ENCODE measurements at places on chromosomes 7 and 10. TPM values are rescaled to one million over a fixed set of nuclear protein-coding genes. Genes with fewer than 3 reads are reported as not detected.

The CLIP2 gene
- 34.4 TPM for total RNA-seq

GRCh38 chr10:49174261-49174925 lies 13.8 kb downstream of the TMEM273 start:
- no peak overlapping the region for H3K27ac ChIP-seq
- H3K27me3 ChIP-seq: no peaks in the 10 kb centered on the region
- H3K4me1 ChIP-seq: peaks cover 21% of the 10 kb centered on the region

DNA sequence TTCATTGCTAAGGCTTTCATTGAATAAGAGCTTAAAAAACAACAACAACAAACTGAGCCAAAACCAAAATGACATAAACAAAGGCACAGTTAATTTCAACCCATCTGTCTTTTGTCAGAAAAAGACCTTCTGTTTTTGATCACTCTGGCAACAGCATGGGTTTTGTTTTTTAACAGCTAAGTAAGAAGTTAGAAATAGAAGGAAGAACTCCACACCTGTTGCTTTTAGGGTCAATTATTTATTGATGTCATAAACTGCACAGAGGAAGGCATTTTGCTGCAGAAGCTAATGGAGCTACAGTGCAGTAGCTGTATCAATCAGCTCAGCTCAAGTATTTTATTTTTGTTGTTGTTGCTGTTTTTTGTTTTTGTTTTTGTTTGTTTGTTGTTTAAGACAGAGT lies 16.3 kb upstream of the GJD4 start:
- peaks cover 3% of the 10 kb centered on the region for H3K27me3 ChIP-seq
- peaks cover 8% of the 10 kb centered on the region for H3K4me1 ChIP-seq
- no peak for DNase-seq
- H3K27ac ChIP-seq: no peak overlapping the region

- H3K27me3 ChIP-seq: no peaks in the 10 kb centered on the region
- H3K36me3 ChIP-seq: no peaks in the 10 kb centered on the region
- H3K27ac ChIP-seq: no peak overlapping the region
- no peaks in the 10 kb centered on the region for H3K4me1 ChIP-seq
Observed at GRCh38 chr10:62742536-62743061, 61.9 kb upstream of the ADO start.

DNA sequence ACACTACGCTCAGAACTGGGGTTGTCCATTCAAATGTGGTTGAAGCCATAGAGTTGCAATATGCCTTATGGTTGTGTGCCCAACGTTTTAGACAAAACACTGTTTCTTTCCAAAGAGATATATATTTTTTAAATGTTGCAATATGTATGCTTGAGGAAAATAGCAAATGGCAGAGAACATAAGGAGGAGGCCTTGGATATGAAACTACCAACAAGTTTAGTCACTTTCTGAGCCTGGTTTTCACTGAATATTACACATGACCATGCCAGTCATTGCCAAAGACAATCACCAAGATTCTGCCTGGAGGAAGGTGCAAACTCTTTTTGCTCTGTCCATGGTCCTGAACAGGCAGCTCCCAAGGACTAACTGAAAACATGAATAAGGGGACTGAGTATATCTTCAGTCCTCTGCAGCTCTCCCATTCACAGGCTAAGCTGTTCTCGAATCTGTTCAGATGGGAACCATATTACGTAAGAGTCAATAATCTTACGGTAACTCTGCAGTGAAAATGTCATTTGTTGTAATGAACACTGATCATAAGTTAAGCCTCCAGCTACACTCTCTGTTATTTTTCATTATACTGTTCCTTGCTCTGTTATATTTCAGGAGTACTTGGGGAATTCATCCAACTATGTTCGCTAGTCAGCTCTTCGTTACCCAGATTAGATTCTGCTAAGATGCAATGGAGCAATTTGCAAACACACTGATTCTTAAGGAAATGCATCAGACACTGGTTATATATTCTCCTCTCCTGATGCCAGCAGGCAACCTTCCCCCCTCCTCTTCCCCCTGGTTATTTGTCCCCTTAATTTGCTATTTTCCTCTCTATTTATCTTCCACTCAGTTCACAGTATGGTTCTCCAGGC lies 90.7 kb upstream of the C1QL3 start:
- H3K4me1 ChIP-seq: no peaks in the 10 kb centered on the region
- no peaks in the 10 kb centered on the region for H3K36me3 ChIP-seq
- no peak for DNase-seq
- H3K4me3 ChIP-seq: no peak overlapping the region

DNA sequence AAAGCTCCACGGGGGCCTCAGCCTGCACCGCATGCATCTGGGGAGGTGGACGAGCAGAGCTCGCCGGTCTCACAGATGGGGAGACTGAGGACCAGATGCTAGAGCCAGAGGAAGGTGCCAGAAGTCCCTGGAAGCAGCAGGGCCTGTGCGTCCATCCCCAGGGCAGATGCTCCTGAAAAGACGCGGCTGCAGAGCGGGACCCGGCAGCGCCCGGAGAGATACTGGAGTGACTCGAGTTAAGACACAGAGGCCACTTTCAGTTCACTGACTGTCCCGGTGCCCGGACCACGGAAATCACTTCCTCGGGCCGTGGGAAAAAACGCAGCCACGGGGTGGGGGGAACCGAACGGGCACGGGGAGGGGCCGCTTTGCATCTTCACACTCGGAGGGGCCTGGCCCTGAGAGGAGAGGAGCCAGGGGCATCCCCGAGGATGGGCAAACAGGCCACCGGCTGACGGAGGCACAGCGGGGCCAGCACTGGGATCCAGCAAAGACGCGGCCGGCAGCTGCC lies 85.4 kb downstream of the FOXL3 start:
- no peak overlapping the region for H3K27ac ChIP-seq
- peak; percentile 70 for DNase-seq
- peaks cover 25% of the 10 kb centered on the region for H3K4me1 ChIP-seq
- peaks cover 23% of the 10 kb centered on the region for H3K27me3 ChIP-seq
- H3K36me3 ChIP-seq: no peaks in the 10 kb centered on the region

- no peaks in the 10 kb centered on the region for H3K36me3 ChIP-seq
- H3K4me3 ChIP-seq: no peak overlapping the region
- H3K27ac ChIP-seq: no peak overlapping the region
- no peaks in the 10 kb centered on the region for H3K27me3 ChIP-seq
- no peaks in the 10 kb centered on the region for H3K4me1 ChIP-seq
Observed at GRCh38 chr10:81814842-81815241, 60.2 kb upstream of the NRG3 start.

The ADAM8 gene
- 18.4 TPM for total RNA-seq

DNA sequence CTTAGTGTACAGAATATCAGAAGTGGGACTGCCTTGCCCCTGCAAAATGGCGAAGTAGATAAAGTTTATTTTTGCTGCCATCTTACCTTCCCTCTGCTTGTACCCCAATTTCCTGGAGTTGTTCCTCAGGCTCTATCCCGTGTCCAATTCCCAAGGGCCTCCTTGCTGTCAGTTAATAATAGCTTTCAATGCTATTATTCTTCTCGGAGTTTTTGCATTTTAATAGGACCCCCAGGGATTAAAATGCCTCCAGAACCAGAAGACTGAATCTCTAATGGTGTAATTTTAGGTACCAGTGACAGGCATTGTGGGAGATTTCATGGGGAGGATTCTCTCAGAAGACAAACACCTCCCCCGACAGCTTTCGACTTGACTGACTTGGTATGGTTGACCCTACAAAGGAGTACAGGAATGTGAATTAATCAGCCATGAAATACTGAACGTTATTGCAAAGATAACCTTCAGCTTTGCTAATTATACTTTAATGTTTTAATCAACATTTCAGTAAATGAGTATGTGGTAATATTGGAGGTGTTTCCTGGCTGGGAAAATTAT lies 75.2 kb downstream of the ZNF22 start:
- H3K4me3 ChIP-seq: no peak overlapping the region
- no peaks in the 10 kb centered on the region for H3K4me1 ChIP-seq
- H3K27ac ChIP-seq: no peak overlapping the region
- no peaks in the 10 kb centered on the region for H3K36me3 ChIP-seq

- no peak for DNase-seq
- H3K36me3 ChIP-seq: no peaks in the 10 kb centered on the region
- no peaks in the 10 kb centered on the region for H3K27me3 ChIP-seq
- H3K4me3 ChIP-seq: no peak overlapping the region
- H3K27ac ChIP-seq: no peak overlapping the region
Observed at GRCh38 chr10:78164702-78165101, 131.0 kb downstream of the RPS24 start.

The OPALIN gene
- not detected for total RNA-seq

DNA sequence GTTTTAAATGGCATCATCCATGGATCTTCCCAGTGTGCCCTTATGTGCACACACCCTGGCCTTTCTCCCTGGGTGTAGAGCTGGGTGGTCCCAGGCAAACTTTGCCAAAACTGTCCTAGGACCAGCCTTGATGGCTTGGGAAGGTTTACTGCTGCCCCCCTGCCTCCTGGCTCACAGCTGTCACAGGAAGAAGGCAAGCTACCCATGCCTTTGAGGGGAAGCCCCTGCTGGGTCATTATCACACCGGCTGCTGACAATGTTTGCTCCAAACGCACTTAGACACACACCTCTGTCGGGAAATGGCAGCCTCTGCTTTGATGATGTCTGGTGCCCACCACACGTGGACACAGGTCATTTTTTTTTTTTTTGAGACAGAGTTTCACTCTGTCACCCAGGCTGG lies 25.2 kb upstream of the FIGNL1 start:
- no peak overlapping the region for H3K27ac ChIP-seq
- H3K36me3 ChIP-seq: no peaks in the 10 kb centered on the region
- H3K4me1 ChIP-seq: peaks cover 4% of the 10 kb centered on the region
- no peak for DNase-seq
- H3K4me3 ChIP-seq: no peak overlapping the region

DNA sequence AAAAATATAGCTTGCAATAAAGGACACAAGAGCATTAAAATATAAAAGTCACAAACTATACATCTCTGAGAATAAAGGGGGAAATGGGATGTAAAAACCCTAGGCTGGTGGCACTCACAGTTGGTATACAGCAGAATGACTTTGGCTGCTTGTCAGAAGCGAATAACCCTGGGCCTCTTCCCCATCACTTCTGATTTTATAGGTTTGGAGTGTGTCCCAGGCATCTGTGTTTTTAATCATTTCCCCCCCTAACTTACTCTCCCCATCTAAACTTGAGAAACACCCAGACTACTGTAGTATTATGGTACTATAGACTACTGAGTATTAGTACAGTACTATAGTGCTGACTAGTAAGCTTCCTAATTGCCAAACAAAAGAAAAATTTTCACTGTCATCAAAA lies 1.8 kb upstream of the RPA3 start:
- no peaks in the 10 kb centered on the region for H3K36me3 ChIP-seq
- DNase-seq: no peak
- peak overlapping the region; percentile 12 for H3K27ac ChIP-seq
- no peaks in the 10 kb centered on the region for H3K27me3 ChIP-seq
- no peak overlapping the region for H3K4me3 ChIP-seq

DNA sequence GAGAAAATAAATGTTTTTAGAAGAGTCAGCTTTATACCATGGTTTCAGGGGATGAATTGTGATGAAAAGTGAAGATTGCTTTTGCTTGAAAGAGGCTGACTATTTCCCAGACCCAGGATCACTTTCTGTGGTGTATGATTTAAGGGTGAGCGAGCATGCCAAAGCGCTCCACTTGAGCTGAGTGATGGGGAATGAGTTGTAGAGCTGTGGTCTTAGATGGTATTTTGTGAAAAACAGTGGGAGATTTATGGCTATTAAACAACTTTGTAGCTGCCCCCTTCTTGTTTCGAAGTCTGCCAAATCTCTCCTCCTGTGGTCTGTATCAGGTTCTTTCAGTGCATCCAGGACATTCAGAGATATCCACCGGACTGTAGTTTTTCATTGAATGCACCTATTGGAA lies 888.2 kb downstream of the LRMDA start:
- H3K36me3 ChIP-seq: no peaks in the 10 kb centered on the region
- H3K4me1 ChIP-seq: peaks cover 11% of the 10 kb centered on the region
- H3K27me3 ChIP-seq: no peaks in the 10 kb centered on the region

GRCh38 chr7:28381466-28381865 lies 30.9 kb upstream of the CREB5 start:
- no peaks in the 10 kb centered on the region for H3K4me1 ChIP-seq
- H3K27me3 ChIP-seq: no peaks in the 10 kb centered on the region
- DNase-seq: no peak

- H3K27me3 ChIP-seq: no peaks in the 10 kb centered on the region
- H3K27ac ChIP-seq: peak overlapping the region; percentile 64
Observed at GRCh38 chr10:88243202-88243744, 339.8 kb downstream of the RNLS start.

The ZSCAN25 gene
- total RNA-seq: 19.3 TPM

DNA sequence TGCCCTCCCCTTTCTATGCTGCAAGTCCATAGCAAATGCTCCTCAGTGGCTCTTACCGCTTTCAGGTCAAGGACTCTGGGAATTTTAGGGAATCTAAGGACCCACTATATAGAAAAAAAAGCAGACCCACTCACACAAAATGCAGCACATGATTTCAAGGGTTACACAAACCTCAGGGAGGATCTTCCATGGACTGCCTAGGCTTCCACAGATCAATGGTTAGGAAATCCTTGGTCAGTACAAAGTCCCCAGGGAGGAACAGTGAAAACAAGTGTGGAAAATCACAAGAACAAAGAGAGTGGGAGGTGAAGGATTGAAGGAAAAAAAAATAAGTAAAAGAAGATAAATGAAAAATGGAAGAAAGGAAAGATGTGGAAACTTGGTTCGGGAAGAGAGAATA lies 188.4 kb downstream of the AHR start:
- H3K36me3 ChIP-seq: no peaks in the 10 kb centered on the region
- no peaks in the 10 kb centered on the region for H3K27me3 ChIP-seq
- H3K27ac ChIP-seq: no peak overlapping the region
- no peak for DNase-seq
- H3K4me1 ChIP-seq: peaks cover 15% of the 10 kb centered on the region

The ADAP1 gene
- 4.1 TPM for total RNA-seq

The SYCE1 gene
- 5.9 TPM for total RNA-seq

DNA sequence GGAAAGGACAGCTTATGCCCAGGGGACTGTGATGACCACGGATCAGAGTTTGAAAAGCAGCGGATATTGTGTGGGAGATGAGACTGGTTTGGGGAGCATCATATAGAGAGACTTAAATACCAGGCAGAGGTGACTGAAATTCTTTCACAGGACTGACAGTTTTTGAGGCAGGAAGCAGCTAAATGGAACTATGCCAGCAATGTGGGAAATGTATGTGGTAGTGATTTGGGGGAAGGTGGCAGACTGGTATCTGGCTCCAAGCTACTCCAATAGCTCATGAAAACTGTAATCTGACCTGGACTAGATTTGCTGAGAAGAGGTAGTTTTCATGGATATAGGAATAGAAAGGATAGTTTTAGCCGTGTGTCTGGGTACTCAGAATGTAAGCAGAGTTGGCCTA lies 592.6 kb downstream of the REEP3 start:
- H3K27ac ChIP-seq: no peak overlapping the region
- no peaks in the 10 kb centered on the region for H3K4me1 ChIP-seq
- no peak for DNase-seq

- H3K27me3 ChIP-seq: no peaks in the 10 kb centered on the region
- H3K36me3 ChIP-seq: no peaks in the 10 kb centered on the region
- H3K27ac ChIP-seq: no peak overlapping the region
- DNase-seq: no peak
- H3K4me3 ChIP-seq: no peak overlapping the region
- H3K4me1 ChIP-seq: no peaks in the 10 kb centered on the region
Observed at GRCh38 chr7:45670227-45670626, 96.1 kb downstream of the ADCY1 start.
